ENCODE measurements at places on chromosomes 4 and X. TPM values are rescaled to one million over a fixed set of nuclear protein-coding genes. Genes with fewer than 3 reads are reported as not detected.

TRIM2 gene
- total RNA-seq, result 37.2 TPM

TRPC5OS gene
- total RNA-seq, result not detected

SLITRK2 gene
- total RNA-seq, result not detected

SASH3 gene
- not detected for total RNA-seq

NKAP gene
- 13.8 TPM for total RNA-seq

EDA gene
- total RNA-seq, result 1.3 TPM
